ENCODE measurements at places on chromosomes 16 and 17.
A peak's percentile ranks its signal among the peaks of the same experiment; 100 is the strongest.

DNA sequence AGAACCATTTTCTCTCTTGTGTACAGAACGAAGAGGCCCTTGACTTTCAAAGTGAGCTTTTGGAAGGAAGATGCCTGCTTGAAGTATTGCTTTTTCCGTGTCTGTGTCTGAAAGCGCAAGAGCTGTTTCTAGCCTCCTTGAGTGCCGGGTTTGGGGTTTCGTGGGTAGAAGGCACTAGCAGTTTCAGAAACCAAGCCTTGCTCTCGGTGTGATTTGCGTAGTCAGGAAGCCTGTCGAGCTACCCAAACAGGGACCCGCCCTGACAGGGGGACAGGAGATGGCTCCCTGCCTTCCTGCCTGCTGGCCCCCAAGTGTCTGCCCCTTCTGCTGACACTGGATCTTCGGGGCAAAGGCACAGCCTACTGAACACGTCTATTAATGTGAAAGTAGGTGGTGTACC is 322.0 kb downstream of the MAF start:
- no peak for DNase-seq

DNA sequence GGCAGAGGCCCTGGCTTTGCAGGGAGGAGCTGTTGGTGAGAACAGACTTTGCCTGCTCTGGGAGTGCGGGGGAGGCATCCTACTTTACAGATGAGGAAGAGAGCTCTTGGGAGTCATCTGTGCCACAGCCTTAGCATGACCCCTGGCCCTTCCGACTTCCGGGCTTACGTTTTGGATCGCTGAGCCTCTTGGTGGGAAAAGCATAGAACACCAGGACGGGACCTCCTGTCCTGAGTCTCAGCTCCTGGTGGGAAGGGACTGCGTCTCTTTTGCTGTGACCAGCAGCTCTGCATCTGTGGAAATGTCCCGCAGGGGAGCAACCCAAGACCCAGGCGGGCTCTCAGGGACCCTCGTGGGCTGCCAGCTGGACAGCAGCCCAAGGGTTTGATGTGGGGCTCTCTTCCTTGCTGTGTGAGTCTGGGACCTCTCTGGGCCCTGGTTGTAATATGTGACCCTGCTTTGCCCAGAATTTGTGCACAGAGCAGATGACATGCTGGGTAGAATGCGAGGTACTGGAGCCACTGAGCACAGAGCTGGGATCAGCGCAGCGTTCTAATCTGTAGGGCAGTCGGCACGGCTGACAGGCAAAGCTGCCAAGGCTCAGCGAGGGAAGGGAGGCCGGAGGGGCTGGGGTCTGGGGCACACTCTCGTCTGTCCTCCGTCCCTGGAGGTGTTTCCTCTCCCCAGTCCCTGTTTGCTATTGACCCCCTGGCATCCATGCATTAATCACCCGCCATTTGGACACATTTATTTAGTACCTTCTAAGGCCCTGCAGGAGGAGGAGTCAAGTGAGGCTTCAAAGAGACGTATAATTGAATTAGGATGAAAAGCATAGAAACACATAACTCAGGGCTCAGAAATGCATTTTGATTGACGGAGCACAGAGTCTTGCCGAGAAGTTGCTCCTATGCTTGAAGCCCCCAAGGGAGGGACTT is 64.0 kb downstream of the NT5M start:
- DNase-seq: no peak

DNA sequence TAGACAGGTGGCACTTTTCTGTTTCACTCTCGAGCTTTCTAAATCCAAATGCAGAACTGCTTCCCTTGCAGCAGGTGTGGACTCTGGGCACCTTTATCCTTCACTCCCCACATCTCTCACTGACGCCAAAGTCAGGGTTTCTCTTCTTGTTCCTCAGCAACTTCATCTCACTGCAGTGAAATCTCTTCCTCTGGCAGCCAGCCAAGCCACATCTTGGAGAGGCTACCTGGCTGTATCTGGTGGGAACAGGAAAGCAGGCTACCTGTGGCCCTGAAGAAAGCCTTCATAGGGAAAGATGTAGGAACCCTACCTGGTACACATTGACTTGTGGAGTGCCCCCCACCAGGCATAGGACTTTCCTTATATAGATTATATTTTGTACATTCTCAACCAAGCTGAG is 159.1 kb downstream of the UTP18 start:
- no peak for DNase-seq

DNA sequence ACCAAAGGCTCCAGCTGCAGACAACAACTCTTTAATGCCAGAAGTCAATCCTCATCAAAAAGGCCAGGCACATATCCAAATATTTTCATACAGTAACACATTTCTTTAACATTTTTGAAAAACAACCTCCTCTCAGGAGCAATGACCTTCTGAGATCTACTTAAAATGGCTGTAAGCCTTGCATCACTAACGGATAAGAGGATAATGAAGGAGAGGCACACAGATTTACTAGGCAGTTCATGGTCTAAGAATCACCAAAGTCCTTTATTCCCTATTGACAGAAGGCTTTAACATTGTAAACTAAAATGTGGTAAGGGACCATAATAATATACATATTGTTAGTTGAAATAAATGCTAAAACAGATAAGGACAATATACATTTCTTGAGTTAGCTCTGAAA is 114.7 kb downstream of the USP32 start:
- DNase-seq: no peak

DNA sequence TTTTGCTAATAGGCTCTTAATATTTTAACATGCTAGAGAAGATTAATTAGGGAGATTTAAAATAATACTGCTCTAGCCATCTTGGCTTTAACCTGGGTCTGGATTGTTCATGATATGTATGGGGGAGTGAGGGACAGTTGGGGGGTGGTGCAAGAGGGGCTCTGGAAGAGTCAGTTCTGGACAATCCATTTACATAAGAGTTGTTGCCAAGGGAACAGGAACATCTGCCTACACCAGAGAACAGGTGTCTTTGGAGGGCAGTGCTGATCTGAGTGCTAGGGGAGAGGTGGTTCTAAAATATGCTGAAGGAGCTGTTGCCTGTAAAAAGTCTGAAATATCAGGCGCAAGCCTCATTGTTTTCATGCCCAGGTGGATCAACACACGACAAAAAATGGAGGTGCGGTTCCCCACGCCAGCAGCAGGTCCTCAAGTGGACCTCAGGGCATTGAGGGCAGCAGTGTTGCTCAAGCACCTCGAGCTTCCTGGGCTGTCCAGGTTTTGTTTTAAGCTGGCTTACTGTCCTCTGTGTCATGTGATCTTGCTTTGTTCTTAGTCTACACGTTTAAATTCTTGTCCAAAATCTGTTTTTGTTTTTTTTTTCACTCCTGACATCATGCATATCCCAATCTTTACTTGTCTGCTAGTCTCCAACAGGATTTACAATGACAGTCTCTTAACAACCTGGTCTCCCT is 25.4 kb upstream of the WSB1 start:
- DNase-seq: no peak

GRCh38 chr17:66990047-66990446 is 25.5 kb downstream of the CACNG4 start:
- no peak for DNase-seq

- DNase-seq: no peak
Observed at GRCh38 chr17:50829332-50829731, 6.1 kb upstream of the WFIKKN2 start.

- no peak for DNase-seq
Observed at GRCh38 chr17:79131274-79131635, 56.6 kb downstream of the ENGASE start.

DNA sequence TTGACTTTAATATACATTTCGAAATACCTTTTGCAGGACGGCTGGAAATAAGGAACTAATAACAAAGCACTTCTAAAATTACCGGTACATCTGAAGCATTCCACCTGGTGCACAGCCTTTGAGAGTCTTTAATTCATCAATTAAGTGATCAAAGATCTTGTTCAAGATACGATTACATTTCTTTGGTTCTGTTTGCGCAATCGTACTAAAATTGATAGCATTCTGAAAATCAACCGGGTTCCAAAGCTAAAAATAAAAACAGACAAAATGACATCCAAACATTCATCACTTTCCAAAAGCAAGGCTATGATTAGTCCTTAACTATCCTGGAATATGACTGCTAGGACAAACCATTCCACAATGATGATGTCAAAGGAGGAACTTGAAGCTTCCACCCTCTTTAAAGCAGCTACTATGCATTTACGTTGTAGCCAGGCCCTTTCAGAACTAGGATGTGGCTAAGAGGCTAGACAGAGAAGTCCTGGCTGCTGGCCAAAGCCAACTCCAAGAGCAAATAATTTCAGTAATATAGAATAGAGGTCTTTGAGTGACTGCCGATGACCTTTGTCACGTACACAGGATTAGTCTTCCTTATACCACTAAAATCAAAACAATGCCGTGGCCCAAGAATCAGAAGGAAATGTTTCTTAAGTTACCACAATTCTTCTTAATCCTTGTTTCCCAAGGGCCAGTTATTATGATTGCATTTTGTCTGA is 299.8 kb upstream of the PSMD7 start:
- DNase-seq: peak; percentile 46

GRCh38 chr17:81888105-81888987 is 3.0 kb downstream of the ALYREF start:
- DNase-seq: no peak

DNA sequence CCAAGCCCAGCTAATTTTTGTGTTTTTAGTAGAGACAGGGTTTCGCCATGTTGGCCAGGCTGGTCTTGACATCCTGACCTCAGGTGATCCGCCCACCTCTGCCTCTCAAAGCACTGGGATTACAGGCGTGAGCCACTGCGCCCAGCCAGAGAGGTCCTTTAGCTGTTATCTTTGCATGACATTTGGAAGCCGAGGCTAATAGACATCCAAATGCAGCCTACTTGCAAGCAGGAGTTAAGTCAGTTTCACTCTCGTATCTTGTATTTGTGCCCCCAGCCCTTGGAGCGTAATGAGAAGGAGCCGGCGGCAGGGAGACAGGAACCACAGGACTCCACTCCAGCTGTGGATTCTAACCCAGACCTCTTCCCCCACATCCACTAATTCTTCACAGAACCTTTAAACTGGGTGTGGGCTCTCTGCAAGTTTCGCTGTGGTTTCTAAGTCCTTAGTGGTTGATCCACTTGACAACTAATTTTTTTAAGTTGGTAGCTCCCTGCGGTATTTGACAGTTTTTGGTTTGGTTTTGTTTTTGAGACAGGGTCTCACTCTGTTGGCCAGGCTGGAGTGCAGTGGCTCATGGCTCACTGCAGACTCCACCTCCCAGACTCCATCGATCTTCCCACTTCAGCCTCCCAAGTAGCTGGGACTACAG is 3.1 kb upstream of the CYTH1 start:
- no peak for DNase-seq

DNA sequence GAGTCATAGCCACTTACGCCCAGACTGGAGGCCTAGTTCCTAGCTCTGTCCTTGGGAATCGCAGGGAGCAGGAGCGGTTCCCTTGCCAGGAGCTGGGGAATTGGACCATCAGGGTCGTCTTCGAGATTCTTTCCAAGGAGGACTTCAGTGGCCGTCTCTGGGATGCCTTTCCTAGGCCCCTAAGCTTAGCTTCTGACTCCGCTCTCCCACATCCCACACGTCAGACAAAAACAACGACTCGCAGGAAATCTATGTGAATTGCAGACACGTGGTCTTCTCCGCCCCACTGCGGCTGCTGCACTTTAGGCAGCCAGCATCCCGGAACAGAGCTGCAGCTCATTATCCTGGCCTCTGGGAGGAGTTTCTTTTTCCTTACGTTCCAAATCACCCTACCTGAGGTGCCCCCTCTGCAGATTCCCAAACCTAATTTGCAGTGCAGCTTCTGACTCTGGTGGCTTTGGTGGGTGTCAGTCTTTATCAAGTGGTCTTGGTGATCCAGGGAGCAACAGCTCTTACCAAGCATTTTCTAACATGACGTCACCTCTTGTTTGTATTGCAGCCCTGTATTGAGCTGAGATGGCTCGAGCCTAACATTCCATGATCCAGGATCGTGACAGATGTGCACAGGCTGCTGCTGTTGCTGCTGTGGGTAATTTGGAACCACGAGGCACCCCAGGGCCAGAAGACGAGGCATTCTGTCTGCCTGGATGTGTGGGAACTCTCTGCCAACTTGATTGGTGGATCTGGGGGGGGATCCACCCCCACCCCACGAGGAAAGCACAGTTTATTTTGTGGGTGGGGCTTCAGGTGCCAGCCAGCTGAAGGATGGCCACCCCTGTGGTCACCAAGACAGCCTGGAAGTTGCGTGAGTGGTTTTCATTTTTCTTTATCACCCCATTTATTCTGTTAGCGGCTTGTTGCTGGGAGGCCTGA is 1.1 kb downstream of the KATNB1 start:
- peak; percentile 73 for DNase-seq

GRCh38 chr16:61797296-61797795 is 238.9 kb downstream of the CDH8 start:
- no peak for DNase-seq

- peak; percentile 61 for DNase-seq
Observed at GRCh38 chr17:19533718-19534561, at the start of gene SLC47A1. TSS of gene SLC47A1 (plus strand) at chr17:19533854. CDS start at chr17:19533940, 86 bp downstream.

GRCh38 chr17:9402590-9403199 is 172.9 kb downstream of the STX8 start:
- peak; percentile 26 for DNase-seq
